ENCODE measurements at places on chromosomes 6 and 20. TPM values are rescaled to one million over a fixed set of nuclear protein-coding genes. Genes with fewer than 3 reads are reported as not detected.

ANKRD6 gene
- total RNA-seq = 34.3 TPM

- DNase-seq = no peak
Measured at GRCh38 chr6:155162682-155163081, 101.1 kb upstream of the CLDN20 start.

- DNase-seq = no peak
Measured at GRCh38 chr6:167993169-167993568, 4.3 kb upstream of the KIF25 start.

- DNase-seq = no peak
Measured at GRCh38 chr6:49606721-49607390, 29.8 kb downstream of the RHAG start.

Measured in ureter (tissue), 1 donor.